Hippocampal formation (tissue), 2 donors: ENCODE measurements at places on chromosomes 3 and 15.
A peak's percentile ranks its signal among the peaks of the same experiment; 100 is the strongest.

DNA sequence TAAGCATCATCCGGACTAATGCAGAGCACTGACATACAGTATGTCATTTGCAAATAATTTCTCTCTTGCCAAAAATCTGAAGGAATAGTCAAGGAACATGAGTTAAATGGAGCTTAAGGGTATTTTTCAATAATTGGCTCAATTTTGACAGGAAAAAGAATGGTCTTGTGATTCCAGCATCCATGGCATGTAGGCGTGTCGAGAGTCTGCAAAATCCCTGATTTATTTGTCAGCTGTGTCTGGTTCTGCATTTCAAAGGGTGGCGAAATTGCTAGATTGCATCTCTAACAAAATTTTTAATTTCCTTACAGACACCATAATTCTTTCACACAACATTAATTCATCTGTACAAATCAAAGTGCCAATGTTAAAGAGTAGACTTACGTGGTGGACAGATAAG is 65.4 kb upstream of the TBC1D23 start:
- DNase-seq: no peak

DNA sequence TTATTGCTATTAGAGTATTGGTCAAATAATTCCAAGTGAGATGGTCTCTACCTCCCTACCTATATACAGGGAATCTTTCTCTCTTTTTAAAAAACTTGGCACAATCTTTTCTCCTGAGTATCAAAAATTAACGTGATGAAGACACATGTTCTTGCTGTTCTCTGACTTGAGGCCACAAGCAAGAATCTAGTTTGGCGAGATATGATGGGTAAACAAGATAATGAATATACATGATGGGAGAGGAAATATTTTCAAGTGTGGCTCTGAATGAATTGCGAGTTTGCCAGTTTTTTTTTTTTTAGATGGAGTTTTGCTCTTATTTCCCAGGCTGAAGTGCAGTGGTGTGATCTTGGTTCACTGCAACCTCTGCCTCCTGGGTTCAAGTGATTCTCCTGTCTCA is 11.6 kb downstream of the NR1D2 start:
- no peak for DNase-seq

- DNase-seq: peak; percentile 24
Observed at GRCh38 chr3:52231502-52232278, 6.2 kb upstream of the TLR9 start.

DNA sequence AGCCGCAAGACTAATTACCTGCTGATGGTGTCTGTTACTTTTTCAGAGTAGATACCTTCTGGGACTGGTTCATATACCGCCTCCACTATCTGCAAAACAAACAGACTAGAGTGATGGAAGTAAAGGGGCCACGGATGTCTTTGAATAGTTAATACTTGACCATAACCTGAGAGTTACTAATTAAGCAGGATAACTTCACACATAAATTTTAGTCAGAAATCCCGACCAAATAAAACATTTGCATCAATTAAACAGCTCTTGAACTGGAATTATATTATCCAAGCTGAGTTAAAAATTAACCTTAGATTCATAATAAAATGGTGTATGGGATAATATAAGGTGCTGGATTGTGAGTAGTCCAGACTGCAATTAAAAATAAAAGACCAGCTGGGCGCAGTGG is 167.7 kb downstream of the NEK10 start:
- DNase-seq: no peak

DNA sequence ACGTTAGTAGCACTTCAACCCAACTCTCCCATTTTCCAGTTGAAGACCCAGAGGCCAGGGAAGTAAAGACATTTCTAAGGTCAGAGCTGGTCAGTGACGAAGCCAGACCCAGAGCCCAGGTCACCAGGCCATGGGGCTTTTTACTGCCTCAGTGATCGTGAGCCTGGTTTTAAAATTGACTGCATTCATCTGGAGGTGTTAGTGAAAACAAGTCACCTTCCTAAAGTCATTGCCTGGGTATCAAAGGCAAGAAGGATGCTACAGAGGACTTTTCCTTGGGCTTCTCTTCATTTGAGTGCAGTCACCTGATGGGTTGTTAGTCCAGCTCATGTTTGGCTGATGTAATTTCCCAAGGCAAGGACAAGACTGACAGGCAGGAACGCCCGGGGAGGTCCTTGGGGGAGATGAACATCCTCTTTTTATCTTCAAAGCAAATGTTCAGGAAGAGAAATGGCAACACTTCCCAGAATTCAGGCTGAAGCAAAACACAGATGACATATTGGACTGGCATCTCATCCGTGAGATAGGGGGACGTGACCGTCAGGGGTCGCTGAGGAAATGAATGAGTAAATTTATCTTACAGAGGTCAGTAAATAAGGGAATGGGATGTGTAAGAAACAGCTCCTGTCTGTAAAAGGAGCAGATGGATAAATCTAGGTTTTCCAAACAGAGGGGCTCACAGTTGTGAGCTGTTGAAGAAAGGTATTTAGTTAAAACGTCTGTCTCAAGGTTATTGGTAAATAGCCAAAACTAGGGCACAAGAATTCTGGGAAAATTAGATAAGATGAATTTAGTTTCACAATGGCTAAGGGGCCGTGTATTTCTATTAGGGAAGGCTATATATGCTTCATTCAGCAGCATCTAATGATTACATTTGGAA is 201.2 kb downstream of the OPA1 start:
- no peak for DNase-seq
